ENCODE measurements at places on chromosomes 1 and 21.
A peak's percentile ranks its signal among the peaks of the same experiment; 100 is the strongest.

DNA sequence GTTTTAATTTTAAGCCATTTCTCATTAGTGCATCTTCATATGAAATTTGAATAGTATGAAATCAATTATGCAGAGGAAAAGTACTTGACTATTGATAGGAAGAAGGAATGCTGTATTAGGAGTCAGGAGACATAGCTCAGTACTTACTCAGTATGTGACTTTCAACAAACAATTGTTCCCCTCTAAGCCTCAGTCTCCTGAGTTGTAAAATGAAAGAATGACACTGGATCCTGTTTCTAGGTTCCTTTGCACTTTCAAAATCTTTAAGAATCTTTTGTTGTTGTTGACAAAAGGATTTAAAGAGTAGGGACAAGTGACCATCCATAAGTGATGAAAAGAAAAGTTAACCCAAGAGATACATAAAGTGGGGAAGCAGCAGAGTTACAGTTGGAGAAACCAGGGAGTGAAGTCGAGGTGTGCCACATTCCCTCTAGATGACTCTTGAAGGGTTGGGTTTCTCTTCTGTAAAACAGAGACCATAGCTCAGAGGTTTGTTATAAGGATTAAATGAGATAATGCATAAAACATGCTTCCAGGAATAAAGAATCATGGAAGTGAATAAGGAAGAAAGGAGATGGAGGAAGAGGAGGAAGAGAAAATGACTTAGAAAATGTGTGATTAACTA is 105.7 kb upstream of the KCNJ15 start:
- no peak for DNase-seq

DNA sequence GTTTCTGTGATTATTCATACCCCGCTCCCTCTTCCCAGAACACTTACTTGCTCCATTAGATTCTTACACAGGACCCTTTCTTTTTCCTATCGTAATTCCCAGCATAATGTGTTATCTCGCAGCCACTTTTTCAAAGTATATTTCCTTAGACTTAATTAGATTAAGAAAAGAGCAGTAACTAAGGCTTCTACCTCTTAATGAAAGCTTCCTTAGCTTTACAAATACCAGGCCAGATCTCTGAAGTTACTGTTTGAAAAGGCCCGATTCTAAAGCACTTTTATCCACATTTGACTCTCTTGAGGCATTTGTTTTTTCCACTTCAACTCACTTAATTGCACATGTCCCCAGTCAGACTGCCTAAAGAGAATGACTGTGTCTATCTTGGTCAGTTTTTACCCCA is 1264.3 kb upstream of the ADGRL2 start:
- DNase-seq = no peak

- DNase-seq = no peak
Measured at GRCh38 chr1:203867802-203868201, 6.4 kb downstream of the SNRPE start.

DNA sequence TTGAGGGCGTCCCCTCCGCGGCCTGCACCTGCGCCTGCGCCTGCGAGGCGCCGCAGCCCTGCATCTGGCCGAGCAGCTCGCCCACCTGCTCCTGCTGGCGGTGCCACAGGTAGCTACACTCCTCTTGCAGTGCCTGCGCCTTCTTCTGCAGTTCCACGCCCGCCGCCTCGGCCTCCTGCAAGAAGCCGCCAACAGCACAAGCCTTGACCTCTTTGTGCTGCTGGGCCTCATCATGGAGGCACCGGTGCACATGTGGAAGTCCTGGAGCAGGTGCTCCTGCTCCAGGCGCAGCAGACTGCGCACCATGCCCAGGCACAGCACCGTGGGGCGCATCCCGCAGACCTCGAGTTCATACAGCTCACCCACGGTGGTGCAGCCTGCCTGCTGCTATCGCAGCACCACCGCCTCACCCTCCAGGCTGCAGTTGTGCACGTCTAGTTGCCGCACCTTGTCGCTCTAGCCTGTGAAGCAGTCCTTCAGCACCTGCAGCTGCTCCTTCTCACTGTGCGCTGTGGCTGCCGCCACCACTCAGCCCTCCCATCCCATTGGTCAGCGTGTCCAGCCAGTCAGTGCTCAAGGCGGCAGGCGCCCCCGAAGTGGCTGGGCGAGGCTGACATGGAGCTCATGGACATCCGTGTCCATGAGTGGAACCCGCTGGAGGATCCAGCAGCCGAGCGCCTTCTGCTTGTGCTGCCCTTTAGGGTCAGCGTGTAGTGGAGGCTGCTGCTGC is 12.2 kb upstream of the CD2 start:
- DNase-seq = no peak

GRCh38 chr1:42424201-42424600 is 31.6 kb downstream of the ZMYND12 start:
- DNase-seq = no peak

- DNase-seq = no peak
Measured at GRCh38 chr1:188070848-188071247, 1242.1 kb downstream of the PLA2G4A start.

GRCh38 chr1:208934933-208935332 is 648.6 kb upstream of the CAMK1G start:
- no peak for DNase-seq

DNA sequence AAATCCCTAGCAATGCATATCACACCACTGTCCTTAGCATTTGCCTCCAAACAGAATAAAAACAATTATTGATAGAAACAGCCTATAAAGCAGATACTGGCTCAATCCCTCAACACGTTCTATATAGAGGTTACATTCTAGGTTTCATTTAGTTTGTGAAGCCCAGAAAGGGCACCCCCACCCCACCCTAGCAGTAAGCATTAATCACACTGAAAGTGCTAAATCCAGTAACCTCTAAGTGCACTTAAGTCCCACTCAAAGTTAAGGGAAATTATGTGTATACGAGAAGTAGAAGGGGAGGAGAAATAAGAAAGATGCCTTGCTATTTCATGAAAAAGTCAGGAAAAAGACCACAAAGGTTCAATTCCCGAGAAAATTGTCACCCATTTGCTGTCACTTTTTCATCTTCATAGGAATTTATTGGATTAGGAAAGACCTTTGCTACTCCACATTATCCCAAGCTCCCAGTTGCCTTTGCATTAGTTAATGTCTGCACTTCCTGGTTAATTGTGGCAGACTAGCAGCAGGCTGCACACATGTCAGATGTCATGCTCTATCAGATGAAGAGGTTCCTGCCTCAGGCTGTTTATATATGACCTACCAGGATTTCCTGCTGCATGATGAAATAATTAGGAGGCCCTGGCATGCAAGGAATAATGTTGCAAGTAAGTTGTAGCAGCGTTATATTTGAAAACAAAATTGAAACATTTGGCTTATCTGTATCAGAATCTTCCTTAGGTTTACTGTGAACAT is 54.5 kb upstream of the LHX8 start:
- no peak for DNase-seq

DNA sequence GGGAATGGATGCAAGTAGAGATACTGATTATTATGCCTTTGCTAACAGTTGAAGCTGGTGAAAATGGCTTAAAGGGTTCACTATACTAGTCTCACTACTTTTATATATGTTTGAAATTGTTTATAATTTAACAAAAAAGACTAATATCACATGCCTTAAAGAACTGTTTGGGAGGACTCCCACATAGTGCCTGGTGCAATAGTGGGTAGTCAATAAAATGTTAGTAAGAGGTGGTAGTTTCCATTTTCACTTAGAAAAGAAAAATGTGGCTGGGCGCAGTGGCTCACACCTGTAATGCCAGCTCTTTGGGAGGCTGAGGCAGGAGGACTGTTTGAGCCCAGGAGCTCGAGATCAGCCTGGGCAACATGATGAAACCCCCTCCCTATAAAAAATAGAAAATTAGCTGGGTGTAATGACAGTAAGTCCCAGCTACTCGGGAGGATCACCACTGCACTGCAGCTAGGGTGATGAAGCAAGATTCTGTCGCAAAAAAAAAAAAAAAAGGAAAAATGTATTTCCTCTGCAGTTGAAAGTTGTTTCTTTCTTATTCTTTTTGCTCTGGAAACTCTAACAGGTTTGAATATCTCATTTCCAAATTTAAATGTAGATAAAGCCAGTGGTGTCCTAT is 24.5 kb downstream of the C21orf91 start:
- no peak for DNase-seq

GRCh38 chr21:35217504-35218060 is 168.5 kb upstream of the RUNX1 start:
- peak; percentile 33 for DNase-seq

GRCh38 chr1:3033040-3033789 is 11.9 kb downstream of the ACTRT2 start:
- no peak for DNase-seq

GRCh38 chr1:44100183-44100868 is 18.3 kb upstream of the KLF17 start:
- DNase-seq = no peak

All from stimulated activated CD4-positive, alpha-beta T cell treated with anti-CD3 and anti-CD28 coated beads, TNF-alpha, amount 100 ng/mL, for 48 hours (primary cell).